ENCODE measurements at places on chromosomes 13 and 19.
A peak's percentile ranks its signal among the peaks of the same experiment; 100 is the strongest.

DNA sequence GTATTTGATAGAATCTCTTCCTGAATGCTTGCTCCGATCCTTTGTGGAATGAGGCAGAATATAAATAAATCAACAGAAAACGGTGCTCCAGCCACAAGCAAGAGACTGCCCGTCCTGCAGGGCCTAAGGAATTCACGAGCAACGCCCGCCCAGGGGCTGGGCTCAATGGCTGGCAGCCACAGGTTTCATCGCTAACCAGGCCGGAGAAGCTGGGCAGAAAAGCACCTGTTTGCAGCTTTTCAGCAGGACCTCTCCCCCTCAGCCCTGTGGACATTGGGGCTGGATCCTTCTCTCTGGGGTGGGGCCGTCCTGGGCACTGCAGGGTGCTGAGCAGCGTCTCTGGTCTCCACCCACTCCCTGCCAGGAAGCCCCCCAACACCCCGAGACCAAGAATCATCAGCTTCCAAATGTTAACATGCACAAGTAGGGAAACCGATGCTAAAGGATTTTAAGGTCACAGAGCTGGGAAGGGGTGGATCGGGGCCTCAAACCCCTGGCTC is 102.5 kb downstream of the GADD45B start:
- DNase-seq: no peak

DNA sequence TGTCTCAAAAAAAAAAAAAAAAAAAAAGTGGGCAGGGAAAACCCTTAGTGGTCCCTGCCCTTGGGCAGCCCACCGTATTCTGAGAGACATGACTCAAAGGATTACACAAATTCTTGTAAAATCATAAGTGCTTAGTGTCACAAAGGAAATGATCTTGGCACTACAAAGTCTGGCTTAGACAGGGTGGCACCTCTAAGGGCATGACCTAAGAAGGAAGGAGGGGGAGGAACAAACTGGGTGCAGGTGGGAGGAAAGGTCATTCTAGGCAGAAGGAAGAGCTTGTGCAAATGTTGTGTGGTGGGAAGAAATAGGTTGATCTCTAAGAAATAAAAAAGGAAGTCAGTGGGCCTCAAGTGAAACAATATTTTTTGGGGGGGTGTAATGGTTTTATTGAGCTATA is 10.4 kb downstream of the PNPLA6 start:
- DNase-seq: no peak

GRCh38 chr13:20495087-20496023 is 30.3 kb downstream of the CRYL1 start:
- DNase-seq: peak; percentile 24

DNA sequence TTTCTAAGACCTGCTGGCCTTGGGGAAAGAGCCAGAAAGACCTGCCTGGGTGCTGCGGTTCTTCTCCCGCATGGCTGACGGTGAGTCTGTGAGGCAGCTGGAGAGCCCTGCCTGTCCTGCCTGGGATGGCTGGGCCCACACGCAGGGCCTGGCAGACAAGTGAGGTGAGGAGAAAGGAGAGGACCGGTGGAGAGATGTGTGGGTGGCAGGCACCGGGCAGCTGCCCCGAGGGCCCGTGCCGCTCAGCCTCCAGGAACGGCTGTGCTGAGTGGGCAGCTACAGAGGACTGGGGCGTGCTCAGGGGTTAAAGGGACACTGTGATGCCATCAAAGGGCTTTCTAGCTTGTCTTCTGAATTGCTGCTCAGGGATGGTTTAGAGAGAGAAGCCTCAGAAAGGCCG is 53.8 kb downstream of the MLLT1 start:
- DNase-seq: no peak

GRCh38 chr13:28128926-28129325 is 9.4 kb upstream of the PAN3 start:
- no peak for DNase-seq

DNA sequence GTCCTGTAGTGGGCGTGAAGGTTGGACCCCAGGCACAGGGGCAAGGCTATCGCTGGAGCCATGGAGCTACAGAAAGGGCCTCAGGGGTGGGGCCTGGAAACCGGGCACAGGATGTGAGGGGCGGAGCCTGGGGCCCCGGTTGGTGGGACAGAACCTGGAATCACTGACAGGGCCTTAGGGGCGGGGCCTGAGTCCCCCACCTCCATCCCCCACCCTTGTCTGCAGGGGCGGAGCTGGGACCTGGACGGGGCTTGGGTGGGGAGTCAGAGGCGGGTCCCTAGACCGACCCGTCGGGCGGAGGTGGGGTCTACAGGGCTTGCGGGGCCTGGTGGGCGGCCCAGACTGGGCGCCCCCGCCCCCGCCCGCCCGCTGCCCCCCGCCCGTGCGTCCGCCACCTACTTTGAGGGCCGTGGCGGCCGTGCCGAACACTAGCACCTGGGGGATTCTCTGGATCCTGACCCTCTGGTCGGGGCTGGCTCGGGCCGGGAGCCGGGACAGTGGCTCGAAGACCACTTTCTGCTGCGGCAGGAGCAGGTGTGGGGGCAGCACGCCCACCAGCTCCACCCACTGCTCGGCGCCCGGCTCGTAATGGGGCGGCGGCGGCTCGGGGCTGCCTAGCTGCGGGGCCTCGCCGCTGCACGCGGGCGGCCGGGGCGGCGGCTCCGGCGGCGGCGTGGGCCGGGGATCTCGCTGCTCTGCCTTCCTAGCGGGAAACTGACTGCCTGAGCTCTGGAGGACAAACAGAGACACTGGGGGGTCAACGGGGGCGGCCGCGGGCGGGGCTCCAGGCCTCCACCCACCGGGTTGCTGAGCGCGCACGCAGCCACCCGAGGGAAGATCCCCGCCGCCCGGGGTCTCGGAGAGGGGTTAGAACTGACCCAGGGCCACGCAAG is 26.3 kb downstream of the DCAF15 start:
- DNase-seq: no peak

DNA sequence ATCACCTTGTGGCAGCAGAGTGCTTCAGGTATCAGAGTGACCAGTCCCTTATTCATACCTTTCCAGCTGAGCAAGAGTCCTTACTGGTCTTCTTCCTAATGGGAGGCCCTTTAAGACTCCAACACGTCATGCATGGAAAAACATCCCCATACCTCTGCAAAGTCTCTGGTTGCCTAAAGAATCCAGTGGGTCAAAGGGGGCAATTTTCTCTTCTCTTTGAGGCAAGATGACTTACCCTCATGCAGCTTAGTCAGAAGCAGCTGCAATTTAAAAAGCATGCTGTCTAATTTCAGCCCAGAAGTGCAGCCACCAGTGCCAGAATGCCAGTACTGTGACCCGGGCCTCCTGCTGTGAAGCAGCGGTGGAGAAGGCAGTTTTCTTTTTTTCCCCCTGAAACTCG is 18.7 kb downstream of the PPP5C start:
- no peak for DNase-seq

DNA sequence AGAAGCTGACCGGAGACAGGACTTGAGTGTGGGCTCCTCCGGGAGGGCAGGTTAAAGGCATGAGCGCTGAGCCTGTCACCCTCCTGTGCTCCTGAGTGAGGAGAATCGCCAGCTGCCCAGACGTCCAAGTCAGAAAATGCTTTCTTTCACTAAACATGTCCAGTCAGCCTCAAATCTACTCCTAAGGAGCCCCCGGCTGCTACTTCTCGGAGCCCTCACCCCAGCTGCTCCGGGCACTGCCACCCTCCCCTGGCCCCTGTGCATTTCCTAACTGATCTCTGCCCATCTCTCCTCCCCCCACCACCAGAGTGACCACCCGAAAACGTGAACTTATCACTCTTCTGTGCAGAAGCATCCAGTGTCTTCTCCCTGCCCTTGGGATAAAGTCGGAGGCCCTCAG is 277.5 kb upstream of the SOX1 start:
- no peak for DNase-seq

GRCh38 chr13:20550799-20551198 is 16.2 kb upstream of the IFT88 start:
- DNase-seq: no peak

DNA sequence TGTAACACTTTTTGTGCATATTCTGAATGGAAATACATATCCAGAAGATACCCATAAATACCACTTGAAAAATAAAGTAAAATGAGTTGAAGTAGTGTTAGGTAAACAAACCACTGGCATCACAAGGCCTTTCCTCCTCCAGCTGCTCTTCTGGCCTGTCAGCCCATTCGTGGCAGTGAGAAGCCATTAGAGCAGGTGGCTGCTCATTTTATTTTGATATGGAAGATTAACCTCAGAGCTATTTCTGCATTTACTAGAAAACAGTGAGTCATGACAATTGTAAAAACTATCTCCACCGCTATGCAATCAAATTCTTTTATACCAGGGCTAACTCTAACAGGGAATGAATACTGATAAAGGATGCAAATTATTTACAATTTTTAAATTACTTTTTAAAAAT is 2898.1 kb downstream of the PCDH9 start:
- no peak for DNase-seq

GRCh38 chr13:51331354-51331861 is 8.1 kb upstream of the SERPINE3 start:
- DNase-seq: no peak

DNA sequence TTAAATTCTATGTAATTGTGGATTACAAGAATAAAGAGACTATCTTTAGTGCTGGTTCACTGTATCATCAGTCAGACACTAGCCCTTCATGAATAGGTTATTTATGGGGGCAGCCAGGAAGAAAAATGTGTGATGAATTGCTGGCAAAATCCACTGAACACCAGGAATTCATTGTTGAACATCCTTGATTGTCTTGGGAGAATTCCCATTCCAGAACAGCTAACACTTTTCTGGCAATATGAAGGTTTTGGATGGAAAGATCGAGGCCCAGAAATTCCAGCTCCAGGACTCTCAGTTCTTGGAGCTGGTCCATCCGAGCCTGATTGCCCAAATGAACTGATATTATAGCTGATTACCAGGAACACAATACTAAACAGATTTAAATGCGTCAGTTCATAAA is 11.5 kb upstream of the SPART start:
- DNase-seq: no peak

- no peak for DNase-seq
Measured at GRCh38 chr13:32838945-32839344, 177.3 kb upstream of the KL start.

DNA sequence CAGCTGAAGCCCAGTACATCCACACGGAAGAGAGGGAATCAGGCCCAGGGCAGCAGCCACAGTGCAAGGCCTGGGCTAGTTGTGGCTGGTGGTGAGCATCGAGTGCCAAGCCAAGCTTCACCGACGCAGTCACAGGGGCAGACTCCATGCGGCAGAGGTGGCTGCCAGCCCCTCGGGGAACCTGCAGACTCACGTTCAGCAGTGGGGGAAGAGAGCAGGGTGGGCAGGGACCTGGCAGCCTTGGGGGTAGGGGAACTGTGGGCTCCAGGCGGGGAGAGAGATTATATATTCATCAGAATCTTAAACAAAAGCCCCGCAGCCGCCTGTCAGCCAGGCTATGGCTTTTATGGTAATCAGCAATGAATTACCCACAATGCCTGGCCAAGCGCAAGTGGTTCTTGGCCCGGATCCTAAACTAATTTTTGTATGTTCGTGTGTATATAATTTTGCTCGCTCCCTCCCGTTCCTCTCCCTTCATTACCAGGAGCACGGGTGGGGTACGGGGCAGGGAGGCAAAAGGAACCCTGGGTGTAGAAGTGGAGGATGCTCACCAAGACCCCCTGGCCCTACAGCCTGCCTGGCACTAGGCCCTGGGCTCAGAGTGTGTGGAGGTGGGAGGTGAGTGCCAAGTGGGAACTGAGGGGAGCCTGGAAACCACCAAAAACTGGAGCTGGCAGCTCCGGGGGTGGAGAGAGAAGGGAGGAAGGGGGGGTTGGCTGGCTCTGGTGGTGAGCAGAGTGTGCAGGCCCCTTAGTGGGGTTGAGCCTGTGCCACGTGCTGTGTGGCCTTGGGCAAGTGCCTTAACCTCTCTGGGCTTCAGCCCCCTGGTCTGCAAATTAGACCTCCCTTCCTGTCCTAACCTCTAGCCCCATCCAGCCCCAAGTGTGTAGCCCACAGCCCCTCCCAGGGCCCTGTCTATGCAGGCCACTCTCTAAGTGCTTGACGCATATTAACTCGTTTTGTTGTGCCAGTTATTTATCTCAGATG is 31.9 kb downstream of the PTPRS start:
- DNase-seq: no peak

- no peak for DNase-seq
Measured at GRCh38 chr19:55041627-55042343, 3.7 kb upstream of the GP6 start.

- DNase-seq: no peak
Measured at GRCh38 chr13:51959773-51960172, 51.5 kb downstream of the ATP7B start.

- no peak for DNase-seq
Measured at GRCh38 chr13:29952245-29952644, 101.8 kb upstream of the UBL3 start.

DNA sequence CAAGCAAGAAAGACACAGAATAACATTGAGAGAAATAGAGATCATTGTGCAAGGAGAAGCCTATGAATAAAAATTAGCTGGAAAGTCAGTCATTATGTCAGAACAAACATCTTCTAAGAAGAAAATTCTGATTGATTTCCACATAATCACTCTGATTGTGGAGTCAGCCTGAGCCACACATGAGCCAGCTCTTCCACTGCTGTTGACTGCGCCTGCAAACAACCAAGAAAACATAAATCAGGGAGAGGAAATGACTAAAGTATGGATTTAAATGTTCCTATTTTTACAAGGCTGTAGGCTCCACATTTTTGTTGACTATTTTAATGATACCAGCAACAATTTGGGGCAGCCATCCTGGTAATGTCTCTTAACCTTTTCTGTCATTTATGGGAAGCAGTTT is 962.3 kb downstream of the EFNB2 start:
- no peak for DNase-seq

- DNase-seq: no peak
Measured at GRCh38 chr13:20428666-20429644, 96.7 kb downstream of the CRYL1 start.

- no peak for DNase-seq
Measured at GRCh38 chr19:29002336-29002735, 210.6 kb downstream of the UQCRFS1 start.

- DNase-seq: no peak
Measured at GRCh38 chr13:102260256-102260655, 141.6 kb downstream of the FGF14 start.

GRCh38 chr13:20045950-20046548 is 87.5 kb downstream of the ZMYM2 start:
- DNase-seq: no peak

GRCh38 chr13:25678398-25678797 is 306.6 kb downstream of the ATP8A2 start:
- DNase-seq: no peak

- peak; percentile 18 for DNase-seq
Measured at GRCh38 chr19:34171539-34171876, 796 bp upstream of the LSM14A start.

GRCh38 chr13:65744836-65745235 is 1485.3 kb downstream of the PCDH9 start:
- no peak for DNase-seq

DNA sequence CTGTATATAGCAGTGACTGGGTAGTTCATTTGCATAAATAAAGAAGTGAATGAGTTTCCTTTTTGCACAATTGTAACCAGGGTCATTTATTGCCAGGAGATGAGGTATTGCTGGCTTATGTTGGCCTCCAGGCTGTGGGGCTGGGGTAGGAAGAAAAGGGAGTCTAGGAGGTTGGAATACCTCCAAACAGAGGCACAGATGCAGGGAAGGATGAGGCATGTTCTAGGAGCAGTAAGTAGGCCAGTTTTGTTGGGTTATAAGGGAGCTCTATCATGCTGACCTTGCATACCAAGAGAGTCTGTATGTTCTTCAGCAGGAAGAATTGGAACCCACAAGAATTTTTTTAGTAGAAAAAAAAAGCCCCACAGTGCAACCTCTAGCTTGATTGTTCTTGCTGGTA is 17.2 kb upstream of the CYSLTR2 start:
- DNase-seq: no peak

GRCh38 chr19:44954278-44954648 is 917 bp upstream of the CLPTM1 start:
- DNase-seq: no peak
